ENCODE measurements at places on chromosomes 12 and 14.

DNA sequence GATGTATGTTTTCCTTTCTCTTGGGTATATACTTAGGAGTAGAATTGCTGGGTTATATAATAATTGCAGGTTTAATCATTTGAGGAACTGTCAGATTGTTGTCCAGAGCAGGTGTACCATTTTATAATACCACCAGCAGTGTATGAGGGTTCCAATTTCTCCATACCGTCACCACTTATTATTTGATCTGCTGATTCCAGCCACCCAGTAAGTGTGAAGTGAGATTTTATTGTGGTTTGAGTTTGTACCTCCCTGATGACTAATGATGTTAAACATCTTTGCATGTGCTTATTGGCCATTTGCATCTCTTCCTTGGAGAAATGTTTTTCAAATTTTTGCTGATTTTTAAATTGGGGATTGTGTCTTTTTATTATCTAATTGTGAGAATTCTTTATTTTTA lies 15.1 kb downstream of the NCKAP5L start:
- peak; percentile 27 for DNase-seq

- no peak for DNase-seq
Measured at GRCh38 chr12:108523365-108523764, 8.3 kb downstream of the FICD start.

DNA sequence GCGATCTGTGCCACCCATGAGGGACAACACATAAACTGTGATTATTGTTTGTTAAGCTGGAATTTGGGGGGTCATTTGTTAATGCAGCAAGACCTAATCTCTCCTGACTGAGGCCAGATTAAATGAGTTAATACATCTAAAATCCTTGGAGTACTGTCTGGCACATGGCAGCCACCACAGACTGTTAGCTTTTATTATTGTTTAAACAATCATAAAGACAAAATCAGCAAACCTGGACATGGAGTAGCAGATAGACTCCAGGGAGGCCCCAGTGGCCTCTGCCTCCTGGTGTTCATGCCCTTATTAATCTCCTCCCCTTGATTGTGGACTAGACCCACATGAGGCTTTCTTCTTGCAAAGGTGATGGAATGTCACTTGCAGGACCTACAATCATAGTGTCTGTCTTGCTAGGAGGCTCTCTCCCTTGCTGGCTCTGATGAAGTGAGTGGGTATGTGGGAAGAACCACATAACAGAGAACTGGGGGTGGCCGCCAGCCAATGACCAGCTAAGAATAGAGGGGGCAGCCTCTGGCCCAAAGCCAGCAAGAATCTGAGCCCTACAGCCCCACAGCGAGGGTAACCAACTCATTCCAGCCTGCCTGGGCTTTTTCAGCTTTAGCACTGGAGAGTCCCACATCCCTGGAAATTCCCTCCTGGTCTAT lies 142.0 kb downstream of the SCARB1 start:
- DNase-seq = no peak

DNA sequence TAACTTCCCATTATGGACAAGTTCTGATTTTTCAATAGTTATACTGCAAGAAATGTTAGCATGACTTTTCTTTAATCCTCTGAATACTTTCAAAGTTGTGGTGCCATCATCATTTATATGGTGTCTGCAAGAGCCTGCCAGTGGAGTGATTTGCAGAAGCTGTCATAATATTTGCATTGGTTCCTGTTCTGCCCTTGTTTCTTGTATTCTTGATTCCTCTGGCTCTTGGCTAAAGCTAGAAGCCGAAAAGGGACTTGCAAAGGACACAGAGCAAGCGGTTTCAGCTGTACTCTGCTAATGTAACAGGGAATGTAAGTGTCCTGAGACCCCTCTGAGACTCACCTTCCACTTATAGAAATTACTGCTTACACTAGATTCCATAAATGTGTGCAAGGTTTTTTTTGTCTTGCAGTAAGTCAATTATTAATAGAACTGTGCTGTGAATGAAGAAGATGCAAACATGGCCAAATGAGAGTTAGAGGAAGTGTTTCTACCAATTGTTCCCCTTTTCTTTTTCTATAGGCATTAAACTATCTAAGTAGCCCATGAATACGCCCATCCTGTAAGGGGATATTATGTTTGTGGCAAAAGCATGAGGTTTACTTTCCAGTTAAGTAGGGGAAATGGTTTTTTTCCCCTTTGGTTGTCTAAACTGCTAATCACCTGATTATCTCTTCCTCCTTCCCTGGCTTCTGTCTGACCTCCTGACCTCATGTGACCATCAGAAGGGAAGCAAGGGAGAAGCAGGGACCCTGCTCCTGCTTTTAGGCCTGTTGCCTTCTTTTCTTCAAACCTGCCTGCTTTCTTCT lies 5.3 kb downstream of the DYRK4 start:
- DNase-seq = no peak

DNA sequence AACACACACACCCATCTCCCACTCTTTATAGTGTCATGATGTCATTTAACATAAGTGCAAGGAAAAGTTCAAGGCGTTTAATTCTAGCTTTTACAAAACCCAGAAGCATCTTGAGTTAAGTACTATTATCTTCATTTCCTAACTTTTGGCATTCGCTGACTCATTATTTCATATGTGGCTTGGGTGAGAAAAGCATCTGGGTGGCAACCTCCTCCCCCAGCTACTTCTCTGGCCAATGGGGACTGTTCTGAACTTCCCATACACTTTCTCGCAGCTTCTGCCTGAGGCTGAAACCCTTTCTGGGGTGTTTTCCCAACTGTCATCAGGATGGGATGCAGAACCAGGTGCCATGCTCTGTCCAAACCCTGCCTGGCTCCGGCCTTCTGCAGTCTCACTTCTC lies 2.8 kb upstream of the MARK3 start:
- DNase-seq = peak; percentile 86

GRCh38 chr14:20799892-20800544 lies 2.6 kb downstream of the RNASE1 start:
- no peak for DNase-seq

GRCh38 chr14:96631621-96632362 lies 129.6 kb downstream of the PAPOLA start:
- DNase-seq = peak; percentile 6

DNA sequence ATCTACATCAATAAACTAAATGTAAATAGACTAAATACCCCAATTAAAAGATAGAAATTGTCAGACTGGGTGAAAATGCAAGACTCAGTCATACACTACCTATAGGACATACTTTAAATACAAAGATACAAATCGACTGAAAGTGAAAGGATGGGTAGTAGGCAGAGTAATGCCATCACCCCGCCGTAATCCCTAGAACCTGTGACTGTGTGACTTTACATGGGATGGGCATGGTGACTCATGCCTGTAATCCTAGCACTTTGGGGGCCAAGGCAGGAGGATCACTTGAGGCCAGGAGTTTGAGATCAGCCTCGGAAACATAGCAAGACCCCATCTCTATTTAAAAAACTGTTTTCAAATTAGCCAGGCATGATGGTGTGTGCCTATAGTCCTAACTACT lies 2.6 kb upstream of the EVL start:
- DNase-seq = no peak

DNA sequence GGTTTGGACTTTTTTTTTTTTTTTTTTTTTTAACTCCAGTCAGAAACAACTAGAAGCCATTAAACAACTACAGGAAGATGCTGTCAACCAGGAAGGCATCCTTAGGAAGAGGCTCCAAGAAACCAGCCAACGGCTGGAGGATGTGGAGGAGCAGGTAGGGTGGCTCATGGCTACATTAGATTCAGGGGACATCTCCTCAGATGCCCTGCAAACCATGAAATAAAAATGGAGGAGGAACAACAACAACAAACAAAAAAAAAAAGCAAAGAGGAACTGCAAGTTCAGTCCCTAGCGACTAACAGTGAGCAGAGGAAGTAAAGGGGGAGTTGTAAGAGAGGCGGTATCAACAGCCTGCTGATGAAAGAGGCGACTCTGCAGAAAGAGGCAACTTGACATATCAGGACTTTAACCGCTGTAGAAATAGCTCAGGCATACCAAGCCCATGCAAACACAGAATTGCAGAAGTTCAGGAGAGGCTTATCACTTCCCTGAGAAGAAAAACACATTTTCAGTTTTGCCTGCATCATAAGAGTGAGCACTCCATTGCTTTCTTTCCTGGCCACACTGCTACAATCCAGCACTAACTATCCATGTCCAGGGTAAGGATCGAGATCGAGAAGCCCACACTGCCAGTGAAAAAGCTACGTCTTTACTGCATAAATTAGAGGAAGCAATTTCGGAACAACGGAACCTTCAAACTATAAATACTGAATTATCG lies 103.5 kb upstream of the BCAT1 start:
- no peak for DNase-seq

DNA sequence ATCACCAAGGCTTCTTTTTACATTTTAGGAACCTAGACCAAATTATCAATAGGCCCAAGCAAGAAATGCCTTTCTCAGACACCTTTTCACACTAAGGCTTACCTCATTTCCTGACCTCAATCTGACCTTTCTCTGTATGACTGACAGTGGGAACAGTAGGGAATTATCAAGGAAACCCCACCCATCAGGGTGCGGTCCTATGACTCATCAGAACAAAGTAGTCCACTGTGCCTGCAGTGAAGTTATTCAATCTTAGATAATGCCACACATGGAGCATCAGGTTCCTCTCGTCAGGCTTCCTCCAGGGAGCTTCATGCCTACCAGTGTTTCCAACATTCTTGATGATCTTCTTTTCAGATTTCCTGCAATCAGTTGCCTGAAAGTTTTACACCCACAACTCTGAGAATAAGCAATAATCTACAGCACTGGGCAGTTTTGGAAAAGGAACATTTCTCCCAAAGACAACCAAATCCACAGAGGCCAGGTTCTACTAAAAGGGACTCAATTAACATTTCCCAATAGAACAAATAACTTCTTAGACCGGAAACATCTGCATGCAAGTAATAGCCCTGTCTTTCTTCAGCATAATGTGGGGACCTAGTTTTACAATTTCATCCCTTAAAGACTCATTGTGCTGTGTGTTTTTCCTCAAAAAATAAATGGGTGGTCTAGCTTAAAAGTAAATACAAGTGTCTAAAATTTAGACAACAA lies 35.9 kb upstream of the TMTC2 start:
- peak; percentile 72 for DNase-seq

- DNase-seq = no peak
Measured at GRCh38 chr12:6701078-6701768, 608 bp upstream of the PIANP start.

- DNase-seq = no peak
Measured at GRCh38 chr14:59961518-59962062, 41.6 kb downstream of the LRRC9 start.

DNA sequence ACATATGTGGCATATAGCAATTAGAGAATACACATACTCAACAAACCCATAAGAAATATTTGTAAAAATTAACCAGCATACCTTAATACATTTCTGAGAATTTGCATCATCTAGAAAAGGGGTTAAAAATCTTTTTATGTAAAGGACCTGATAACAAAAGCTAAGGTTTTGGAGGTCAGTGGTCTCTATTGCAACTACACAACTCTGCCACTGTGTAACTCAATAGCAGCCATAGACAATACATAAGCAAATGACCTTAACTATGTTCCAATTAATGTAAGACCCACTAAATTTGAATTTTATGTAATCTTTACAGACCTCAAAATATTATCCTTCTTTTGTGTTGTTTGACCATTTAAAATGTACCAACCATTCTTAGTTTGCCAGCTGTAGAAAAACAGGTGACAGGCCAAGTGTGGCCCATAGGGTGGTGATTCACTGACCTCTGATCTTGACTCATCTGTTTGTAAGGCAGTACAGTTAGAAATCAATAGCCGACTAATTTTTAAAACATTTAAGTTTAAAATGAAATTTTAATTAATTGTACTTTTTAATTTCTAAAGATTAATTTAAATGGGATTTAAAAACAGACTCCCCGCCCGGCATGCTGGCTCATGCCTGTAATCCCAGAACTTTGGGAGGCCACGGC lies 7.4 kb upstream of the EPS8 start:
- DNase-seq = peak; percentile 67

- DNase-seq = no peak
Measured at GRCh38 chr14:67653651-67654280, 20.7 kb downstream of the VTI1B start.

- no peak for DNase-seq
Measured at GRCh38 chr12:102356690-102357089, 123.7 kb downstream of the IGF1 start.

GRCh38 chr14:35687335-35687939 lies 121.7 kb downstream of the RALGAPA1 start:
- peak; percentile 68 for DNase-seq

DNA sequence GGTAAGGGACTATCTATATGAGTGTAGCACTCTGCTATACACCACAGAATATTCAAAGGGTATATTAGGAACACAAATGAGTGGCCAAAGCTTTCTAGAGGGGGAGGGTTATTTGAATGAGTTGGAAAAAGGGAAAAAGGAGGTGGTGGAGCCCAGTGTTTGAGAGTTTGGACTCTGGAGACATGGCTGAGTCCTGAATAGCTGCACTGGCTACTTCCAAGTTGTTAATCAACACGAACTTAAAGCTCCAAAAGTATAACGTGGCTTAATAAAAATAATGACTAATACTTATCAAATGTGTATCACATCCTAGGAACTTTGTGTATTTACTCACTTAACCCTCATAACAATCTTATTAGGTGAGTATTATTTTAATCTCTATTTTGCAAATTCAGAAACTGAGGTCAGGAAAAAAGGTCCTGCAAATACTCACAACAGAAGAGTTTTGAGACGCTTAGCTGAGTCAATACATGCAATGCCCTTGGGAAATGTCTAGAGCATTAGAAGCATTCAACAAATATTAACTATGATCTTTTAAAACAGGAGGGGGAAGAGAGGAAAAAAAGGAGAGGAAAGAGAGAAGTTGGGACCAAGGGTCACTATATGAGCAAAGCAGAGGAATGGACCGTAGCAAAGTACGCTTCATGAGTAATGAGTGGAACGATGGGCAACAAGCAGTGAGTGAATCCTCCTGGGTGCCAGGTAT lies 189.5 kb upstream of the HMGA2 start:
- DNase-seq = peak; percentile 84

GRCh38 chr14:38992067-38992844 lies 110.8 kb downstream of the SEC23A start:
- DNase-seq = no peak

DNA sequence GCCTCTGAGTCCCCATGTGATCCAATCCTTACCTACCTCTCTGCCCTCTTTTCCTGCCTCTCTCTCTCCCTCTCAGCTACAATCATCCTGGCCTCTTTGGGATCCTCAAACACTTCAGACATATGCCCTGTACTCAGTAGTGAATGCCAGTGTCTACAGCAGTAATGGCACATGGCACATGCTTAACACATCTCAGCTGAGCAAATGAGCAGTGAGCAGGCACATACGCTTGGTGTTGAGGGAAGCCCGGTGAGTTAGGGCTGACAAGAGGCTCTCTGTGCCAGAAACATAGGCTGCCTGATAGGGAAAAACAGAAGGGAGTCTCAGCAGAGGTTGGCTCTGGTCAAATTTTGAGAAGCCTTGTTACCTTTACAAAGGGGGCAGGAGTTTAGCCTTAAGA lies 409.1 kb downstream of the TMEM132D start:
- no peak for DNase-seq

DNA sequence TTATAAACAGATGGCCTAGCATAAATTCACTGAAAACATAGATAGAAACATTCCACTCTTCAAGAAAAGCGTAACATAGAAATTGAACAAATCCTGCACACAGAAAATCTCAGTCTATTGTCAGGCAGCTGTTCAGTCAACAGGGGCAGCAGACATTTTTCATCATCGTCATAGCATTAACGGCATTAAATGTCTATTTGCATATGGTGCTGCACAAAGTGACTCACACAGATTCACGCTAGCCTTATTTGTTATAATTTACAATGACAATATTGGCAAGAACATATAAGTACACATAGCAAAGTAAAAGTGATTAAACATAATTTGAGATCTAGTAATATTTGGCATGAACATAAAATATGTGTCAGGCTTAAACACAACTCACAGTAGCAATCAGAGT lies 95.7 kb downstream of the CEP128 start:
- DNase-seq = no peak

Data from iris pigment epithelial cell (primary cell).